Mononuclear cell (primary cell): ENCODE measurements at places on chromosomes 3 and 15. TPM values are rescaled to one million over a fixed set of nuclear protein-coding genes. Genes with fewer than 3 reads are reported as not detected.

The WNT7A gene
- total RNA-seq: 4.8 TPM

The KBTBD13 gene
- total RNA-seq: under 0.01 TPM

The FAIM gene
- 2.5 TPM for total RNA-seq

The ACAD9 gene
- 23.0 TPM for total RNA-seq

The CTXN2 gene
- not detected for total RNA-seq
